ENCODE measurements at places on chromosomes 11 and 22. TPM values are rescaled to one million over a fixed set of nuclear protein-coding genes. Genes with fewer than 3 reads are reported as not detected.
A peak's percentile ranks its signal among the peaks of the same experiment; 100 is the strongest.

The TRIM48 gene
- total RNA-seq = not detected

DNA sequence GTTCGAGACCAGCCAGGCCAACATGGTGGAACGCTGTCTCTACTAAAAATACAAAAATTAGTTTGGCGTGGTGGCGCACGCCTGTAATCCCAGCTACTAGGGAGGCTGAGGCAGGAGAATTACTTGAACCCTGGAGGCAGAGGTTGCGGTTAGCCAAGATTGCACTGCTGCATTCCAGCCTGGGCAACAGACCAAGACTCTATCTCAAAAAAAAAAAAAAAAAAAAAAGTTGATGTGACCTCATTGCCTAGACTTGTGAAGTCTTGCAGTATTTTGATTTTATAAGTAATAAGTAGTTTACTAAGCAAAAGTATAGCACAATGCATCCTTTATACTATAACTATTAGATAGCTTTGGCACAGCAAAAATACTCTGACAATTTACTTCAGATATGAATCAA lies 9.9 kb upstream of the CUL5 start:
- no peak for DNase-seq

- no peak for DNase-seq
Measured at GRCh38 chr11:62593434-62594044, 2.2 kb upstream of the TUT1 start.

DNA sequence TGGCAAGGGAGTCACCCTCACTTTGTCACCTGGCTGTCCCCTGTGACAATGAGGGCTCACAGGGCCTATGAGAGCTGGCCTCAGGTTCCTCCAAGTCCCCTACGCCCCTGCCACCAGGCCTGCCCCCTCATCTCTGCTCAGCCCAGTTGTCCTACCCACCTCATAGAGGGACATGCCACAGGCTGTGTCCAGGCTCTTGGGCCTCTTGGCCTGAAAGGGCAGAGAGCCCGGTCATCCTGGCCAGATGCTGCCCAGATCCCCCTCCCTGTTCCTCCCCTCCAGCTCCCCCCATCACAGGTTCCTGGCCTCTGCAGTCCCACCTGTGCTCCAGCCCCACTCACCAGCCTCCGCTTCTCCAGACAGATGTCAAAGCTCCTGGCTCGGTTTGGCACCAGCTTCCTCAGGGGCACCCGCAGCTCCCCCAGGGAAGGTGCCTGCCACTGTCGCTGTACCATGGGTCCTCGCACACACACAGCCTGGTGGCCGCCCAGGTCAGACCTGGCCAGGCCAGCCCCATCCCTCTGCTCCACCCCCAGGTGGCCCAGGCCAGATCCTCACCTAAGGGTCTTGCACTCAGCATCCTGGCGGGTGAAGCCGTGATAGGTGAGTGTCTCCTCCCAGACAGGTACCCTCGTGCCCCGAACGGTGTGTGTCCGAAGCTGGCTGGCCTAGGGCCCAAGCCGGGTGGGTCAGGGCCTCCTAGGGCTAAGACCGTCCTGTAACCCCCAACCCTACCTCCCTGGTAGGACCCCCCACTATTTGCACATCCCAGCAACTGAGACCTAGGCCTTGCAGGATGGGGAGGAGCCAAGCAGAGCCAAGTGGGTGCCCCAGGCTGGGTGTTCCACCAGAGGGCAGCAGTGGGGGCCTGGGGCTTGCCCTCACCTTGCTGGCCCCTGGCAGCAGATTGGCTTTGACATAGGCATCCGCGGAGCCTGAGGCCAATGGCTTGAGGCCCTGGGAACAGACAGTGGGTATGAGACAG lies 8.3 kb downstream of the NDUFV1 start:
- DNase-seq = peak; percentile 41

DNA sequence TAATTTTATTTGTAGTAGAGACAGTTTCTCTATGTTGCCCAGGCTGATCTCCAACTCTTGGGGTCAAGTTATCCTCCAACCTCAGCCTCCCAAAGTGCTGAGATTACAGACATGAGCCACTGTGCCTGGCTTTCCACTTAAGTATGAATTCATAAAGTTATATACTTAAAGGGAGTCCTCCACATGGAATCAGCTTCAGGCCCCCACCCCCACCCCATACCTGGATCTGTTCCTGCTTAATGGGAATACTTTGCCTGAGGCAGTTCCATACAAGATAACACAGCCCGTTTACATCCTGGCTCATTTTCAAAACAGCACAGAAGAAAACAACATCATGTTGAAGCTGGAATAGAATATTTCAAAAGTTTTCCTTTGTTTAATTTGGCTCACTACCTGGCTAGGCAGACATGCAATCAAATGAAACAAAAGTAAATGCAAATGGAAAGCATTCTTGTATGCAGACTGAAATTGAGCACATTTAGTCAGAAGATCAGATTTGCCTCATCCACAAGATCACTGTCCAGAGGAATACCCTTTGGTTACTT lies 82.4 kb downstream of the FAT3 start:
- no peak for DNase-seq

GRCh38 chr11:108897071-108897481 lies 232.2 kb downstream of the DDX10 start:
- DNase-seq = peak; percentile 95
